CD4-positive, alpha-beta memory T cell (primary cell): ENCODE measurements at places on chromosomes 12 and 14. TPM values are rescaled to one million over a fixed set of nuclear protein-coding genes. Genes with fewer than 3 reads are reported as not detected.

TBC1D30 gene
- total RNA-seq: 0.55 TPM

REP15 gene
- total RNA-seq: not detected

WNT1 gene
- total RNA-seq: 2.8 TPM

GRCh38 chr12:70576341-70577282, 60.6 kb downstream of the PTPRB start:
- peak; percentile 47 for DNase-seq

GRCh38 chr12:116959845-116960514, 49.2 kb downstream of the FBXW8 start:
- DNase-seq: no peak

DNA sequence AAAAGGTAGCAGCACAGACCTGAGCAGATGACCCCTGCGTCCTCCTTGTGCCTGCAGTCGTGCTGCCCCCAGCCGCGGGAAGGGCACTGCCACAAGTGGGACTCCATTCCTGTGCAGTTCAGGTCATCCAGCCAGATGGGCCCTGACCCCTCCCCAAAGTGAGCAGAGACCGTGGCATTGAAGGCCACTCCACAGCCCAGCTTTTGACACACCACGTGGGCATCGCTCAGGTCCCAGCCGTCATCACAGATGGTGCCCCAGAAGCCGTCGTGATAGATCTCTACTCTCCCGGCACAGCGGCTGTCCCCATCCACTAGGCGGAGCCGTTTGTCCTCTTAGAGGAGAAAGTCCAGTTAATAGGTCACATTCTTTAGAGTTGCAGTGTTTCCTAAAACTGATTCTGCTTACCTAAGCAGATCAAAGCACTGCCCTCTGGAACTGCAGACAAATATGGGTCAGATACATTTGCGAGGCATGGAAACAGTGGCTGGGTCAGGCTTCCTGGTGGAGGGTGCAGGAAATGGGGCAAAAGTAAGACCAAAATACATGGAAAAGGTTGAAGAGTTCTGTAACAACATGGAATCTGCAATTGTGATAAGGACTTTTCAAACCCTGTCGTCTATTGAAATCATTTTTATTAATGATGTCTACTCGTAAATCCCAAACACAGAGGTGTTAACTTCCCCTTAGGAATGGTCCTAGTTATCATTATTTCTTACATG, 69.4 kb downstream of the CD163L1 start:
- no peak for DNase-seq

GRCh38 chr14:60346706-60347105, 97.7 kb downstream of the PPM1A start:
- no peak for DNase-seq

- no peak for DNase-seq
These were observed 6.9 kb downstream of the GALNT9 start for GRCh38 chr12:132322206-132323132.
